ENCODE measurements at places on chromosomes 11 and 22.

DNA sequence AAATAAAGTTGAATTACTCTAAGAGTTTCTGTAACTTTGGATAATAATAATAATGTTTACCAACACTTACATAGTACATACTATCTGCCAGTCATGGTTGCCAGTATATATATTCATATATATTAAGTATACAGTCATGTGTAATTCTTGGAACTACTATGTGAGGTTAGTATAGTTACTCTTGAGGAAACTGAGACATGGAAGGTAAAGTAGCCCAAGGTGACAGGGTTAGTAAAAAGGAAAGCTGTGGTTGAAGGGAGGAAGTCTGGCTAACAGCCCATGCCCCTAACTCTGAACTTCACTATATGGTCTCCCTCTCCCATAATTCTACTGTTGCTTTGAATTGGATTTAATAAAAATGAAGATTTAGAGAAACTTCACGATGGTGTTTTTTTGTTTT is 24.9 kb downstream of the FDX1 start:
- DNase-seq: no peak

GRCh38 chr11:58924230-58924629 is 15.1 kb upstream of the GLYATL1 start:
- no peak for DNase-seq

GRCh38 chr11:93536101-93536861 is 6.9 kb downstream of the SMCO4 start:
- DNase-seq: no peak

- DNase-seq: no peak
These were observed 256.0 kb upstream of the B3GAT1 start for GRCh38 chr11:134668076-134668475.

DNA sequence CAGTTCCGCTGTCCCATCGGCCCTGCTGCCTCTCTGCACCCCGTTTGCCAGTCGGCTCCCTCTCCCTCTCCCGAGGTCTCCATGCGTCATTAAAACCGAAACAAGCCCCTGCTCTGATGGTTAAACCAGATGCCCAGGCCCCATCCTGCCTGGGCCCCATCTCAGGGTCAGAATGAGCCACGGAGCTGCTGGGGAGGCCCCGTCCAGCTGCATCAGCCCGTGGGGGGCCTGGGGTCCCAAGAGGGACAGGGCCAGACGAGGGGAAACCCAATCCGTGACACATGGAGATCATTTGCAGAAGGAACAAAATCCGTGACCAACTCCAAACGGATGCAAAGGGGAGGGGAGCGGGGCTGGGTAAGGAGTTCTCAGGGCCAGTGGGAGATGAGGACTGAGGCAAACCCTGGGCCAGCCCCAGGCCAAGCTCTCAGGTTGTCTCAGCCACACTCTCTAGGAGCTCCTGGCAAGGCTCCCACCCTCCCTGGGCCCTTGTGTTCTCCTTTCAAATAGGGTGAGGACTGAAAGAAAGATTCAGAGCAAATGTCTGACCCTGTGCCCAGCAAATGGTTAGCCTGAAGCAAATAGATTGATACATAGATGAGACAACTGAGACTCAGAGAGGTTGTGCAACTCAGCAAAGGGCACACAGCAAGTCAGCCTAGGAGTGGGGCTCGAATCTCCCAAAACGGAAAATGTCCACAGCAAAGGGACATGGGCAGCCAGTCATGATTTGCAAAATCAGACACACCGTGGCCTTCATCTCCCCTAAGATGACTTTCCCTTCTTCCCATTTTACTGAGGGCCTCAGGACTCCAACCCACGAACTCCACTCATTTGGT is 162.1 kb downstream of the MN1 start:
- no peak for DNase-seq

DNA sequence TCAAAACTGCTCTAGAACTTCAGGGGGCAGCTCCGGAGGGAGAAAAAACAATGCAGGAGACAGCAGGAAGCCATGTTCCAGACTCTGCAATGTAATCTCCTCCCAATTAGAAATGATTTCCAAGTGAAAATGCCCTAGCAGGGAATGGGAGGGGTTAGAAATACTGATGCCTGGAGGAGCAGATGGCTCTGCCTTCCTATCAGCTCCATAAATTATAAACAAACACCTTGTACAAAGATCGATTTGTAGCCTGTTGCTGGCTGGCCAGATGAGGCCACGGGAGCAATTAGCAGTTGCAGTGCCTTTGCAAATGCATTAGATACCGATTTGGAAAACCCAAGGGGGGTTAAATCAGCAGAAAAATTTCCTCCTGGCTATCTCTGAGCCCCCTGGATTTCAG is 46.6 kb upstream of the CHRM4 start:
- no peak for DNase-seq

DNA sequence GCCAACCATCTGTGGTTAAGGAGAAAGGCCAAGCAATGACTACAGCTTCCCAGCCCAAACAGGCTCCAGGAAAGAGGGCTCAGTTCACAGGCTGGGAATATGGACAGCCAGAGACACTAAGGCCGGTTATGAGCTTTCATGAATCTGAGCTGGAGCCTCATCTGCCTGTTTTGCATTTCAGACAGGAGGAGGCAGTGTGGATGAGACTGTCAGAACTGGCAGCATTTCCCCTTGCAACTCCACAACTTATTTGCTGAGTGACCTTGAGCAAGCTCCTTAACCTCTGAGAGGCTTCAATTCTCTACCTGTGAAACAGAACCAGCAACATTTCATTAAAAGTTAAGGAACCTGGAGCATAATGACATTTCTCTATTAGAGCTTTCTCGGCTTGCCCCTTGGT is 264.0 kb downstream of the ETS1 start:
- DNase-seq: peak; percentile 31

DNA sequence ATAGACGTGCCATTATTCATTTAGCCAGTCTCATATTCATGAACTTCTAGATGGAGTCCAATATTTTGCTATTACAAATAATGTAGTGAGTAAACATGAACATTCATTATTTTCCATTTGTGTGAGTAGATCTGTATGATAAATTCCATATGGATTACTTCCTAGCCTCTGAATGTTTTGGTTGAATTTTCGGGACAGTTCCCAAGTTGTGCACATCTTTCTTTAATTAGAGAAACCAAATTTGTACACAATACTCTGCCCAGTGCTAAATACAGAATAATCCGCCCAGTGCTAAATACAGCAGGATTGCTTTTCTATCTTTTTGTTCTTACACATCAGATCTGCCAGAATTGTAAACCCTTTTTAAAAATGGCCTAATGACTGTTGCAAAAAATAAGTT is 17.1 kb upstream of the APLP2 start:
- no peak for DNase-seq

DNA sequence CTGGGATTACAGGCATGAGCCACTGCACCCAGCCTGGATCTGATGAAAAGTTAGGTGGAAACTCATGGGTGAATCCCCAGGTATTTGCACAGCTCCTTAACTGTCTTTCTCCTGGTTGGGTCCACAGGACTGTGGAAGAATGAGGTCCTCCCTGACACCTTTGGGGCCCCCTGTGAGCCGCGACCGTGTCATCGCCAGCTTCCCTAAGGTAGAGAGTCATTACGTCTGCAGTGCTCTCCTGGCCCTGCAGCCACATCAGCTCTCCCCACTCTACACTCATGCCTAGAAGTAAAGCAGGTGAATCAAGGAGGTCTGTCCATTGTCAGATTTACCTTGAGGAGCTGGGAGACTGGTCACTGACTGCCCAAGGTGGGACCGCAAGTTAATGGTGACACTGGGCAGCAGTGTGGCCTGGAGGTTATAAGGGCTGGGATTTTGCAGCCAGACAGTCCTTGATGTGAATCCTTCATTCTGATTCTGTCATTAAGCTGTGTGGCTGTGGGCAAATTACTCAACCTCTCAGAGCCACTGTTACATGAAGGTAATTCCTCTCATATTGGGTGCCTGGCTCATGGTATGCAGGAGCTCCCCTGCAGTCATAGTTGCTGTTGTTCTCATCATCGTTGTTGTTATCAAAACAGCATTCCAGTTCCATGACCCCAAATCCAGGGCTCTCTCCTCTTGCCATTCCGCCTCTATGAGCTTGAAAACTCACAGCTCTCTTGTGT is 1.4 kb downstream of the RAB36 start:
- DNase-seq: peak; percentile 14

- peak; percentile 1 for DNase-seq
These were observed 3.5 kb downstream of the NXPE1 start for GRCh38 chr11:114556135-114556534.

GRCh38 chr11:58531865-58532341 is 24.0 kb upstream of the OR5B21 start:
- DNase-seq: no peak

GRCh38 chr22:39243439-39244135 is 1.2 kb downstream of the PDGFB start:
- peak; percentile 48 for DNase-seq

DNA sequence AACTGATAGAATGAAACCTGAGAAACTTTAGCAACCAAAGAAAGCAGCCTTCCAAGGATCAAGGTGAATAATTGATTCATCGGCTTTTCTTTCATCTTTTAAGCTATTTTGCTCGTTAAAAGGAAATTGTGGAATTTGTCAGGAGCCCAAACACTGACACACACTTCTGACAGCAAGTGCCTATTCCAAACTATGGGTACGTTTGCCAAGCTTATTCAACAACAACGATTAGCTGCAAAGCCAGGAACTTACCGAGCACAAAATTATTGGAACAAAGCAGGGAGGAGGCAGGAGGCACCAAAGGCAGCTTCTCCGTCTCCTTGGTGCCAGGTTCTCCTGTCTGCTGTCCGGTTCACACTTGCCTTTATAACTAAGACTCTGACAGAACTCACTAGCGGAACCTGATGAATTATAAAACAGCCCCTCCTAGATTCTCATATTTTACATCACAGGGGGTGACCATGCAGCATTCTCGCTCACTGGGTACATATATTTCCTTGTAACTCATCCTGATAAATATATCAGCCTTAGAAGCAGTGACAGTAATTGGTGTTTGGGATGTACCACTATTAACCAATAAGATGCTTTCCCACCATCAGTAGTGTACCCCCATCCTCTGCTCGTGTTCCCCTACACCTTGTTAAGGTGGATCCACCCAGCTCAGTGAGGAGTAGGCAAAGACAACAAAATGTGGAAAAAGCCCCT is 395.9 kb upstream of the CCDC90B start:
- peak; percentile 37 for DNase-seq

GRCh38 chr11:832529-833113 is at the start of gene CD151:
Gene CD151 (plus strand): TSS chr11:832952. CDS start chr11:836070, 3,118 bp downstream.
- DNase-seq: peak; percentile 86

GRCh38 chr22:42651134-42651533 is 1.9 kb upstream of the CYB5R3 start:
- DNase-seq: no peak

DNA sequence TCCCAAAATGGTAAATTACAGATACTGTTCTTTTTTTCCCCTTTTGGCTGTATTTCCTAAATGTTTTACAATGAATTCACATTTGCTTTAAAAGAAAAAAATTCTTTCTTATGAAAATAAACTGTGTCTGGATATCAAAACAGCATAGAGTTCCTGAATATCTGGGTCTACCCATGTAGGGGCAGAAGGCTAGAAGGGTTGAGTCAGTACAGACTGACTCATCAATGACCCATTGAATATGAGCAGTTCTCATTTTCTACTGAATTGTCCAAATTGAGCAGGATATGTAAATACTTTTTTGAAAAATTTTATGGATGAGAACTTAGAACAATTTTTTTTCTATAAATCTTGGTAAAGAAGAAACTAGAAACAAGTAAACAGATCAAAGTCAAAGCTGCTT is 16.3 kb upstream of the C11orf87 start:
- DNase-seq: peak; percentile 25

GRCh38 chr11:14232652-14233051 is 126.3 kb downstream of the RRAS2 start:
- DNase-seq: no peak

DNA sequence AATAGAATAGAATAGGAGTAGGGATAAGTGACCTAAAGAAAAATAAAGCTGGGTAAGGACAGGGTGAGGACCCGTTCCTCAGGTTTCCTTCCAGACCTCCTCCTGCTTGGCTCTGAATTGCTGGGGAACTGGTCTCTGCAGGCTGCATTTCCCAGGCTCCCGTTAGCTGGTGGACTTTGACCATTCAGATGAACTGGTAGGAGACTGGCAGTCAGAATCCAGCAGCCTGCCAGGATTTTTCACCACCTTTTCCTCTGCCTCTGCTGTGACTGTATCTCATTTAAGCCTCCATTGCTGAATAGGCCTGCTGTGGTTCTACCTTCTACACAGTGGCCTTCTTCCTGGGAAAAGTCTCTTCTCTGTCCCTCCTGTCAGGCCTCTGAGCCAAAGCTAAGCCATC is 24.6 kb upstream of the SMPD1 start:
- no peak for DNase-seq

GRCh38 chr22:32203181-32204039 is 1.5 kb downstream of the RFPL2 start:
- DNase-seq: no peak

- DNase-seq: peak; percentile 34
These were observed 284.0 kb downstream of the LRRC4C start for GRCh38 chr11:41175304-41175972.

GRCh38 chr11:8105666-8106065 is 24.7 kb downstream of the TUB start:
- DNase-seq: no peak

DNA sequence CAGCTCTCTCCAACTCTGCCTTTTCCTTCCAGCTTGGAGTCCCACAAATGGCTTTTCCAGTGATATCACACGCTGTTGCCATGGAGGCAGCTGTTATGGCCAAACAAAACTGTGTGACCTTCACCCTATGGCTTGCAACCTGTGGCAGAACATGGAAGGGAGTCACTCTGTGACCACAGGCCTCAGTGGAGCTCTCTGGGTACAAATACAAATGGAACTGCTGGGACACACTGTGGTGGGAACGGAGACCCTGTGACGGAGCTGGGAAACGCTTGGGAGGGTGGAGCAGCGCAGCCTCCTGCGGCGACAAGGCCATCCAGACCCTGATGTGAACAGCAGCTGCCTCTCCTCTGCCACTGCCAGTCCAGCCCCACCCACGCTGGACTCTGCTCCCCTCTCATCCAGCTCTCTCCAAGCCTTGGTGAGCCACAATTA is 162.5 kb downstream of the ETS1 start:
- DNase-seq: no peak

DNA sequence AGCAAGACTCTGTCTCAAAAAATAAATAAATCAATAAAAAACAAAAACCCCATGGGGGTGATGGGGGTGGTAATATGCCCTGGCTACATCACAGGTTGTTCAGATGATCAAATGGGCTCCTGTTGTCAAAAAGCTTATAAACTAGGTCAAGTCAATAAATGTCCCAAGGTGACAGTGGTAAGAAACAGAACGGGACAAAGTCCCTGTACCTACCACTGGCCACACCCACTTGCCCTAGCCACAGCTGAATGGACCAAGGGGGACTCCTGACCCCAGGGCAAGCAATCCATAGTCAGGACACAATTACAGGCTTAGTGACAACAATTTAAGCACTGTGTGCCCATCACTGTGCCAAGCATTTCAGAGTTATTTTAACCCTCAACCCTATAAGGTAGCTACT is 6.0 kb downstream of the NAGA start:
- no peak for DNase-seq

- DNase-seq: peak; percentile 78
These were observed 116.8 kb upstream of the NNMT start for GRCh38 chr11:114179234-114179941.

DNA sequence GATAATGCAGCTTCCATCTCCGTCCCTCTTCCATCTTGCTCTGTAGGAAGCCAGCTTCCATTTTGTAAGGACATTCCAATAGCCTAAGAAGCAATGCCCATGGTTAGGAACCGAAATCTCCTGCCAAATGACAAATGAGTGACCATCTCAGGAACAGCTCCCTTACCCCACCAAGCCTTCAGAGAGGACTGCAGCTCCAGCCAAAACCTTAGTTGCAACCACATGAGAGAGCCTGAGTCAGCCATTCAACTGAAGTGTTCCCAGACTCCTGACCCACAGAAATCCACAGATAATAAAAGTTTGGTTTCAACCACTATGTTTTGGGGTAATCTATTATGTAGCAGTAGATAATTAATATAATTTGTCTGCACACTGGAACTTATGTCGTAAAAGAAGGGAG is 51.7 kb upstream of the LDLRAD3 start:
- DNase-seq: peak; percentile 44
